Stimulated activated CD4-positive, alpha-beta T cell treated with anti-CD3 and anti-CD28 coated beads, Interleukin-4, amount 100 ng/mL, for 48 hours (primary cell): ENCODE measurements at places on chromosomes 2 and 18.

DNA sequence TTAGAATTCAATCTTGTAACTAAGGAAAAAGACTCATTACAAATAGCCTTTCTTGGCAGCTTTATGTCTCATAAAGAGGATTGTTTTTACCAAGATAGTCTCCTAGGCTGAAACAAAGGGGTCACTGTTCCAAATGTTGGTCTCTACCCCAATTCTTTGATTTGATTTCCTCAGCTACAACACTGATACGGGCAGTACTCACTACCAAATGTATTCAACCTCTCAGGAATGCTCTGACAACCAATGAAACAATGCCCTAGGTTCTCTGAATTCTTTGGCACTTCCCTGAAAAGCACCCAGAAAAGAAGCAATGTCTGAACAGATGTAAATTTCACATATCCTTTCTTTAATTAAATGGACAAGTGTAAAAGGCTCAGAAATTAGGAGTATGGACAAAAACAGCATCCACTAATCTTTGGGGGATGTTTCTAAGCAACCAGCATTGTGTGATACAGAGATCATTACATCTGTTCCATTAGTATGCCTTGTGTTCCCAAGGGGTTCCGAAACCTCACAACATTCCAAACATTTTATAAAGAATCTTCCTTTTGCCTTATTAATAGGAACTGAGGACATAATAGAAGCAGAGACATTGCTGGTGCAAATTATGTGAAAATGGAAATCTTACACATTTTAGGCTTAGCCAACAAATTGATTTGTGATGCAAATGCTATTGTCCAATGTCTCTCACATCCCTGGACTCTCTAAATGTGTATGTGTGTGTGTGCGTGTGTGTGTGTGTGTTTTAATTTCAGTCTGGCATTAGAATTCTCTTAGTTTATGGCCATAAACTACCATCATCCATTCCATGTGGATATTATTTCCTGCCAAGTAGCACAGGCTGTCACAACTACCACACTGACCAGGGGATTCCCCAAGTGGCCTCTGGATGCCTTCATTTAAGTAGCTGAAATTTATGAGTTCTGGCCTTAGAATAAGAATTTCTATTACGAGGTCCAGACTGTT is 276.0 kb downstream of the MTX2 start:
- no peak for DNase-seq

GRCh38 chr2:26614216-26615138 is 26.7 kb downstream of the CIB4 start:
- DNase-seq: no peak

DNA sequence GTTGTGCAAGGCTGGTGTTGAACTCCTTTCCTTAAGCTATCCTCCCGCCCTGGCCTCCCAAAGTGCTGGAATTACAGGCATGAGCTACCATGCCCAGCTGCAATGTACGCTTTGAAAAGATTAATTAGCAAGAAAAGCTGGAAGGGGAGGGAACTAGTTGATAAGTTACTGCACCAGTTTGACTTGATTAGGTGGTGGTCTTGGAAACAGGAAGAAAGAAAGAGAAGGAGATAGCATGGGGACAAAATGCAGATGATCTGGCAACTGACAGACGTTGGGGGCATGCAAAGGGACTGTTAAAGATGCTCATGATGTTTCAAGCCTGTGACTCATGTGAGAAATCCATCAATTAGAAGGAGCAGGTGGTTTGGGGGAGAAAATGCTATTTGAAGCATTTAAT is 68.6 kb downstream of the PLEKHM3 start:
- DNase-seq: no peak

DNA sequence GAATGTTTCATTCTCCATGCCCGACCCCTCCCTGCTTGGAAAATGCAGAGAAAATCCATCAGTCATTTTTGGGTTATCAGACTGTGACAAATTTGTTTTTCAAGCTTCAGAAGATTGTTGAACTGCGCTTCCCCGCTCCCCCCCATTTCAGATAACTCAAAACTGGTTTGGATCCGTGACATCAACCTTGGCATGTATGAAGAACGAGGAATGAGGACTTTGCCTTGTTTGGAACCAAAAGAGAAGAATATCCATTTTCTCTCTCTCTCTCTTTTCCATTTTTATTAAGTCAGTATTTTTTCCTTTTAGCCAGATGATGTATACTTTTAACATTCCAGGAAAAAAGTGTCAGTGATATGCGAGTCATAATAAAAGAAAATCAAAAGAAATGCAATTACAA is 171.6 kb downstream of the BCL2 start:
- DNase-seq: no peak

DNA sequence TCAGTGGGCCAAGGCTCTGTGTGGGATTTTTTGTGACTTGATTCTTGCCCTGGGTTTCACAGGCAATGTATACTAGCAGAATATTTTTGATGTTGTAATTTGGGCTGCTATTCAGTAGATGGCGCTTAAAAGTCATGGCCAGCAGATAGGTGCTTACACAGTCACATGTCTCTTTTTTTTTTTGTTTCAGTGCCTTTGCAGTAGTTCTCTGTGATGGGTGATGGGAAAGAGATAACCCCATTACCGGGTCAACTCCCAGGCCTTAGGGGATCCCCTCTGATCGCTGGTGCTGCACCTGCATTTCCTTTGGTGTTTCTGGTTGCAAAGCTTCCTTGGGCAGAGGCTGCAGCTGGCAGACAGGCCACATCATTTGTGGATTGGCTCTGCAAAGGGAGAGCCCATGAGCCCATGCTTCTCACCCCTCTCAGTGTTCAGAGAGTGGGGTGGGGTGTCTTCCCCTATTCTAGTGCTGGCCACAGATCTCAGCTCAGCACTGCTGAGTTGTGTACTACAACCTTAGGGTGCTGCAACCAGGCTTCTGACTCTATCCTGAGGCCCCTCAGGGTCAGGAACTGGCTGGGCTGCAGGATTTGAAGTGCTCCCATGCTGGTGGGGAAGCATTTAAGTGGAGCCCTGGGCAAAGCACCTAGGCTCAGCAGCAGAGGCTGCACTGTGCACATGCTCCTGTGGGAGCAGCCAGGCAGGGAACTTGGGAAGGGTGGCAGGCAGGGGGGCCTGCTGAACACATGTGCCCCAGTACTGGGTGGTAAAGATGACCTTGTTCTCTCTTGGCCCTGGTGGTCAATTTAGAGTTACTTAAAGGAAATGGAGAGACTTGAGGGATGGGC is 219.8 kb upstream of the SPHKAP start:
- no peak for DNase-seq

- no peak for DNase-seq
Observed at GRCh38 chr2:231597627-231598026, 5.0 kb downstream of the TEX44 start.

DNA sequence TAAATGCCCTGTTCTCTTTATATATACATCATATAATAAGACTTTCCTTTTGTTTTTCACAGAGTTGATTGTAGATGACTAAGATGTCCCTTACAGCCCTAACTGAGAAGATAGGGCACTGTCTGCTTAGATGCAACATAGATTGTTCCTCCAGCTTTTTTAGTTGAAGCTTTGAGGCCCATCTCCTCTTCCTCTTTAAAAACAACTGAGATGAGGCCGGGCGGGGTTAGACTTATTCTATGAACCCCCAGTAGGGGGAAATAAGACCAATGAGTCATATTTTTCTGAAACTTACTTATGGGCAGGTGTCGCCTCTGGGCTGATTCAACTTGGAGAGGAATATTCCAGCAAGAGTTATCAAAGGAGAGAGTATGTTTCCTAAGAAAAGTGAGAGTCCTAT is 84.6 kb downstream of the FBXO15 start:
- DNase-seq: no peak

DNA sequence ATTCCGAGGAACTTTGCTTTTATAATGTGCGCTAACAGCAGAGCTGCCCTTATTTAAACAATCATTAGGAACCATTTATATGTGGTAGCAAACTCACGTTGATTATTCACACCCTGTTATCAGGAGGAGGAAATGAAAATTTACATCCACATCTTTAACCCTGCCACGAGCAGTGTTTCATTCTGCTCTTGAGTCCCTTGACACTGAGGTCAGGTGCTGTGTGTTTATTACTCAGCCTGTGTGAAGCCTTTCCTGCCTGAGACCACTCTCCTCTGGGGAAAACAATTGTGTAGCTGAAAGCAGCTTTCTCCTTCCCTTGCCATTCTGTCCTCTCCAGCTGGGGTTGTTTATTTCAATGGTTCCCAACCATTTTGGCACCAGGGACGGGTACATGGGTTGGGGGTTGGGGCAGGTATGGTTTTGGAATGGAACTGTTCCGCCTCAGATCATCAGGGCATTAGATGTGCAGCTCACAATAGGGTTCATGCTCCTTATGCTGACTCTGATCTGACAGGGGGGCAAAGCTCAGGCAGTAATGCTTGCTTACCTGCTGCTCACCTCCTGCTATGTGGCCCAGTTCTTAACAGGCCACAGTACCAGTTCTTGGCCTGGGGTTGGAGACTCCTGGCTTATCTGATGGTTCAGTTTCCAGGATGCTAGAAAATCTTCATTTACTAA is 651.1 kb downstream of the TDRD15 start:
- no peak for DNase-seq

DNA sequence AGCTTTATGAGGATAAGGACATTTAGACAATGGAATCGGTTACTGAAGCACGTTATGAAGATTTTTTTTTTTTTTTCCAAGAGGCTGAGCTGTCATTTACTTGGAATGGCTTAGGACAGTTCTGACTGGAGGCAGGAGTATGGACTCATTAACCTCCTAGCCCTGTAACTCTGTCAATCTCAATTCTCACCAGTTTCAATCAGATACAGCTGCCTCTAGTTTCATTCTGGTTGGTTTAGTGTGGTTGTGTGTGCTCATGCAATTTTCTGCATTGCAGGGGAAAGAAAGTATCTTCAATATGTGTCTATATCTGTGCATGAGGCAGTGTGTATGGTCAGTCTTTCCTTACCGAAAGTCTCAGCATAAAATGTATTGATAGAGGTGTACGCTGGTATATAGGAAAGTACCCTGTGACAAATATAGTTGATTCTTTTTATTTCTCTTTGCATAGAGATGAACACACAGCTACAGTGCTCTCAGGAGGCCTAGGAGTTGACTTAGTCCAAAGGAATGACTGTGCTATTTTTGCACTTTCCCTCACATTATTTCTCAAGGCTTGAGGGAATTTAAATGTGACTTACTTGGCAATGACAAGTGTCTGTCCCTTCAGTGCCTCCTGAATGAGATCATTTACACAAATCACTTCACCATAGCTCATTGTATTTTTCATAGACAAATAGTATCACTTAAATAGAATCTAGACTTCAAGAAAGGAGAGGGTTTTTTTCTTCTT is 50.5 kb upstream of the GRB14 start:
- DNase-seq: no peak
